Stimulated activated CD4-positive, alpha-beta T cell treated with anti-CD3 and anti-CD28 coated beads, Interleukin-12 subunit alpha, Interleukin-12 subunit beta, amount 100 ng/mL, for 24 hours (primary cell): ENCODE measurements at places on chromosomes 16 and 17.
A peak's percentile ranks its signal among the peaks of the same experiment; 100 is the strongest.

GRCh38 chr17:11238705-11239104 lies 2.3 kb upstream of the SHISA6 start:
- DNase-seq = no peak

- DNase-seq = no peak
Measured at GRCh38 chr17:58398574-58399266, 18.6 kb downstream of the RNF43 start.

DNA sequence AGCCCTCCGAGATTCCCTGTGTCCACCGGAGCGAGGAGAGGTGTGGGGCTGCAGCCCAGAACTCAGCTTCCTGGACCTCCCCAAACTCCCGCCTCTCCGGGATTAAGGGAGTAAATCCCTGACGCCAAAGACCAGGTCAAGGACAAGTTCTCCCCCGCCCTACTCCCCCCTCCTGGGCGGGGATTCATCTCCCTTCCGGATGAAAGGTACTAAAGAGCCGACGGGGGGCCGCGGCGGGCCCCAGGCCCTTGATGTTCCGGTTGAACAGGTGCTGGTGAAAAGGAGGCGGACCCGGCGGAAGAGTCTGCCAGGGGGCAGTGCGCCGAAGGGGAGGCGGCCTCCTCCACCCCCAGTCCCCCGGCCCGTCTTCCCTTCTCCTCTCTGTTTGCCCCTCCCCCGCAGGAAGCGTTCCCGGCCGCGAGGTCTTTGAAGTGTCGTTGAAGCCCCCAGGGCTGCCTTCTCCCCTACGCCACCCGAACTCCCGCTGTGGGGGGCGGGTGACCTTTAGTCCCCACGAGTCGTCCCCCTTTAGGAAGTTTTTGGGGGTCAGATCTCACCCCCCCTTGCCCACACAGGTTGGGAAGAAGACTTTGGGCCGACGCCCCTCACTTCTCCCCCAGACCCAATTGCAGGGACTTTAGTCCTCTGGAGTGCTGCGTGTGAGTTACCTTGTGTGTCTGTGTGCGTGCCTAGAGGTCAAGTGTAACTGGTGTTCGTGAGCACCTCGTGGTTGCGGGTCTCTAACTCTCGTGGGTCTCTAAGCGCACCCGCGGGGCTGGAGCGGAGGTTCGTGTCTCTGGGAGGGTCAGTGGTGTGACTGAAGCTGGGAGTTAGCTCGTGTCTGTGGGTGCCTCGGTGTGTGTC lies 1.1 kb upstream of the MLLT6 start:
- DNase-seq = peak; percentile 76

DNA sequence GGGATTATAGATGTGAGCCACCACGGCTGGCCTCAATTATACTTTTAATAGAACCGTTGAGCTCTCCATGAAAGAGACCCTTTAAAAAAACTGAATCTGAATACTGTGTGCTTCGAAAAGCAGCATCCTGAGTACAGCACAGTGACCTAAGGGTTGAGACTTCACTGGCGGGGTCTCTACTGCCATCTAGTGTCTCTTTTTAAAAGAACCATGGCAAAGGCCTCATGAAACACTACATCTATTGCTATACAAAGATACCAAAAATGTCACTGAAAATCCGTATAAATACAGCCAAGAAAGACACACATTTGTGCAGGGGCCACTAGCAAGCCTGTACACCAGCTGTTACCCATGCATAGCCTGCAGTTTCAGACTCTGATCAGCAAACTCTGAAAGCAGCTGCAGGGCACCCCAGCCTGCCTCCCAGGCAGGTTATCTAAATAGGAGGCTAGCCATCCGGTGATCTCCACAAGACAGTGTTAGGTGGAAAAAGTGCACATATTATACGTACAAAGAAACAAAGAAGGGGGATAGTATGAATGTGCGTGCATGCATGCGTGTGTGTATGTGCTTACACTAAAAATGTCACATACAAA lies 35.3 kb downstream of the NPLOC4 start:
- no peak for DNase-seq

GRCh38 chr16:80034469-80034826 lies 433.9 kb upstream of the MAF start:
- DNase-seq = no peak

- no peak for DNase-seq
Measured at GRCh38 chr17:15349119-15349518, 7.7 kb upstream of the TEKT3 start.

GRCh38 chr16:80041410-80041809 lies 440.9 kb upstream of the MAF start:
- DNase-seq = no peak

DNA sequence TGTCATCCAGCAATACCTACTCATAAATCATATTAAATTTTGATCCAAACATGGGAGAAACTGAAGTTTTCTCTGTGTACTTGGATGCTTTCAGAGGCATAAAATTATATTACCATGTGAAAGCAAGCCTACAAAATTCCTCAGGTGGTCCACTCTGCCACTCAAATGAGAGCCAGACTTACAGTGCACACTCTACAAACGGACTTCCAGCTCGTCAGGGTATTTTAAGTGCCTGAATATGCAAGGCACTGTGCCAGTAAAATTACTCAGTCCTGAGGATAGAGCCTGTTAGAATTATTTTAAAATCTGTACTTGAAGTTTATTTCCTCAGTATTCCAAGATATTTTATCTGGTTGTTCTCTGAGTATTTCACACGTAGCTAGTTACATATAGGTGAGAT lies 54.5 kb downstream of the TENT4B start:
- no peak for DNase-seq

- no peak for DNase-seq
Measured at GRCh38 chr17:34503528-34504195, 75.7 kb upstream of the TMEM132E start.

DNA sequence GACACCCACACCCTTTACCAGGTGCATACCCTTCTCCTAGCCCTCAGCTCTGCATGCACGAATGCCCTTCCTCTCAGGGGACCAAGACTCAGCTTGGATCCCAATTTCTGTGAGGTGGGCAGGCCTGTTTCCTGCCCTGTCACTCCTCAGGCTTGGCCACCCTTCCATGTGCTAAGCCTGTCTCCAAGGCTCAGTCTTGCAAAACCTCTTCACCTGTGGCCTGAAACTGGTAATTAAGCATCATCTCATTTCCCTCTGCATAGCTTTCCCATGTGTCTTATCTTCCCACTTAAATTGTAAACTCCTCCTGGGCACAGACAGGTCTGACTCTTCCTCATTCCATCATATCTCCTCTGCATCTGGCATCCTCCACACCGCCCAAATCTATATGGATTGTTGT lies 31.0 kb upstream of the SMPD3 start:
- no peak for DNase-seq

- no peak for DNase-seq
Measured at GRCh38 chr16:74094962-74095361, 201.7 kb upstream of the PSMD7 start.

- no peak for DNase-seq
Measured at GRCh38 chr17:4845118-4845517, 12.0 kb downstream of the MINK1 start.

- no peak for DNase-seq
Measured at GRCh38 chr16:85856585-85856984, 42.4 kb upstream of the IRF8 start.

DNA sequence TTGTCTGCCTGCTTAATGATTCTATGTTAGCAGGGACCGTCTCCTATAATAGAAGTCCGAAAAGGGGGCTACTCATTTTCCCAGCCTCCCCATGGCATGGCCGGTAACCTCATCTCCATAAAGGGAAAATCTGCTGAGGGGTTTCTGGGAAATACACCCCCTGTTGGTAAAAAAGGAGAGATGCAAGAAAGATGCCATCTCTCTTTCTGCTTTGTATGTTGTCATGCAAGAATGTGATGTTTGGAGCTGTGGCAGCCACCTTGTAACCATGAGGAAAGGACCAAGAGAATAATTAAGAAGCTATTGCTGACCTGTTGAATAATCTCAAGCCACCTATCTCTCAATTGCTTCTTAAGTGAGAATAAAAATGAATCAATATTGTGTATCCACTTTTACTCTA lies 94.8 kb upstream of the XYLT1 start:
- DNase-seq = no peak

GRCh38 chr17:80625627-80626026 lies 81.0 kb downstream of the RPTOR start:
- DNase-seq = no peak

GRCh38 chr16:9370061-9370491 lies 278.6 kb downstream of the HAPSTR1 start:
- DNase-seq = no peak

DNA sequence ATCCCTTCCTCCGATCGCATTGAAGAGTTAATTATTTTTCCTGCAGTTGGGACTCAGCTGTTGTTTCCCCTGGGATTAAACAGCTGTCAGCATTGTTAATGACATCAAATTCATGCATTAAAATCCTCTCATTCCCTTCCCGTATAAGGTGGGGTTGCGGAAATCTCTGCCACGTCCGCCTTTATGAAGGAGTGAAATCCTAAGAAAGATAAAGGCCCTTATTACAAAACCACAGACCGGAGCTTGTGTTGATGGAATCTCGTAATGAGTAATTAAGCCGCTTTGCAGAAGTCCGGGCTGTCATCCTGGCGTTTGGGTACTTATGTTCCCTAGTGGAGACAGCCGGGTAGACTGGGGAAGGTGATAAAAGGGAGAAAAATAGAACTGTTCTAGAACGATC lies 627.6 kb downstream of the MAF start:
- no peak for DNase-seq

DNA sequence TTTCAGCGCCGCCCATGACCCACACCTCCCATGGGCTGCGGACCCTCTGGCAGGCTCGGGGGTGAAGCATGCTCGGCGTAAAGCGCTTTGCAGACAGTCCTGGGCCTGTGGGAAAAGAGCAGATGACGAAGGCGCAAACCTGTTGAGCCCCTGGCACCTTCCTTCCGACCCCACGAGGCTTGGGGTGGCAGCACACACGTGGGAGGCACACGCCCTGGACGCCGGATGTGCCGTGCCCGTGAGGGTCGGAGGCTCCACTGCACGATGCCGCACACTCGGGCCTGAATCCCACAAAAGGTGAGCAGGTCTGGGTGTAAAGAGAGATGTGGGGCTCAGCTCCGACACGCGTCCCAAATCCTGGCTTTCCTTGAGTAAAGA lies 71.1 kb downstream of the LMF1 start:
- DNase-seq = no peak

GRCh38 chr17:73576556-73577098 lies 67.6 kb downstream of the SDK2 start:
- DNase-seq = no peak

DNA sequence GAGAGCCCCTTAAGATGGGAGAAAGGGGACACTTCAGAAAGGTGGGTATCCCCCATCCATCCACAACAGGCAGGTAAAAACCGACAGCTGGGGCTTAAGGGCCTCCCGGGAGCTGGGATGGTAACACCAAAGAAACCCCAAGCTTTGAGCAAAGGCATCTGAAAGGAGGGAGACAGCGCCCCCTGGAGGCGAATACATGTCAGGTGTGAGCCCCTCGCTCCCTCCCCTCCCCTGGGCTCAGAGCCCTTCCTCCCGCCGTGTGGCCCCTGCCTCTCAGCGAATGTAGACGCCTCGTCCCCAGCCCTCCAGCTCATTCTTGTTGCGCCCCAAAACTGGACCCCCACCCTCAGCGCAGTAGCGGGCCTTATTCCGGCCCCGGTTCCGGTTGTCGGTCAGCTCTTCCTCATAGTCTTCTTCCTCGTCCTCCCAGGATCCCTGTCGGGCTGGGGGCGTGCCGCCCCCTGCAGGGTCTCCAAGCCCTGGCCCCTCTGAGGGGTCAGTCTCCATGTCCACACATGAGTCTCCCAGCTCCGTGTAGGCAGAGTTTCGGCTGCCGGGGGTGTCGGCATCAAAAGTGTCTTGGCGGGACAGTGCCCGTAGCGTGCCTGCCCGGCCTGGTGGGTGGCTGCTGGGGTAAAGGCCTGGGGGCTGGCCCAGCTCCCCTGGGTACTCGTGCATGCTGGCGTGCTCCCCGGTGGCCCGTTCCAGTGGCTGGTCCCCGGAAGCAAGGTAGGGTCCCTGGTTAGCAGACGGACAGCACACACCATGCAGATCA lies 9.1 kb upstream of the ARL5C start:
- peak; percentile 51 for DNase-seq

GRCh38 chr16:57591870-57592485 lies 36.5 kb upstream of the ADGRG1 start:
- DNase-seq = no peak

- DNase-seq = peak; percentile 13
Measured at GRCh38 chr17:7884581-7885366, 3.8 kb upstream of the CHD3 start.

DNA sequence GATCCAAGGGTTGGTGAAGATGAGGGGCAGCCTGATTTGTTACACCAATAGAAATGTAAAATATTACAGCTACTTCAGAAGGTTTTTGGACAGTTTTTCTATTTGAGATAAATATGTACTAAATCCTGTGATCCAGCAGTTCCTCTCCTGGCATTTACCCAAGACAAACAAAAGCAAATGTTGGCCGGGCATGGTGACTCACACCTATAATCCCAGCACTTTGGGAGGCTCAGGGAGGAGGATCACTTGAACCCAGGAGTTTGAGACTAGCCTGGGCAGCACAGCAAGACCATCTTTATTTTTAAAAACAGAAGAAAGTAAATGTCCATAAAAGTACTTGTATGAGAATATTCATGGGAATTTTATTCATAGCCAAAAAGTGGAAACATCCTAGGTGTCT lies 64.8 kb upstream of the MRC2 start:
- DNase-seq = no peak

DNA sequence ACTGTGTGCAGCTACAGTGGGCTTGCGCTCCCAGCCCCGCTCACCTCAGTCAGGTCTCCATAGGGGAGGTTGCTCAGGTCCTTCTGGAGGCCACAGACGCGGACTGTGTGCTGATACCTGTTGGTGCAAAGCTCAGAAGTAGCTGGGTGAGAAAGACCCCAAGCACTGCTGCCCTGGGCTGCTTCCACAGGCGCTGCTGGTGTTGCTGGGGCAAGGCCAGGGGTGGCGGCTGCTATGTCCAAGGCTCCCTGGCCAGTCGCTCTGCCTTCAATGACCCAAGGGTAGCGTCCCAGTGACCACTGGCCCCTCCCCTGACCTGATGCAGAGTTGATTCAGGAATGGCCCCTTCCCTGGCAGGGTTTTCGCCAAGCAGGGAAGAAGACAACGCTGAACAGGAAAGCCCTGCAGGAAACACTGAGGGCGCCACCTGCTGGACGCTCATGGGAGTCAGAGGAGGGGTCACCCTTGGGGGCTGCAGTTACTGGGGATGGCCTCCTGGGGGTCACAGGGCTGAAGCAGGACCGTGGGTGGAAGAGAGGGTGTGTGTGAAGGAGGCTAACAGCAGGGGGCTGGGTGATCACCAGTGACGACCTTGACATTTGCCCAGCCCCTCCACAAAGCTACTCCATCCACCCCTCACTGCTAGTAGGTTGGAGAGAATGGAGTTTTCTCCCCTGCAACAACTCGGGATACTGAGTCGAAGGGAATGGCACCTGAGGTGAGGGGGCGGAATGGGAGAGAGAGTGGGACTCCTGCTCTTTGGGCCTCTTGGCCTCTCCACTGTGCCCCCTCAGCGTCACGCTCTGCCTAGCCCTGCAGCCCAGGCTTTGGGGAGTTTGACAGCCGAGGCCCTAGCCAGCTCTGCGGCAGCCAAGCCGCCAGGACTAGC lies 38.3 kb downstream of the ABCC12 start:
- peak; percentile 16 for DNase-seq
